ENCODE measurements at places on chromosomes 6 and 20. TPM values are rescaled to one million over a fixed set of nuclear protein-coding genes. Genes with fewer than 3 reads are reported as not detected.
A peak's percentile ranks its signal among the peaks of the same experiment; 100 is the strongest.

DNA sequence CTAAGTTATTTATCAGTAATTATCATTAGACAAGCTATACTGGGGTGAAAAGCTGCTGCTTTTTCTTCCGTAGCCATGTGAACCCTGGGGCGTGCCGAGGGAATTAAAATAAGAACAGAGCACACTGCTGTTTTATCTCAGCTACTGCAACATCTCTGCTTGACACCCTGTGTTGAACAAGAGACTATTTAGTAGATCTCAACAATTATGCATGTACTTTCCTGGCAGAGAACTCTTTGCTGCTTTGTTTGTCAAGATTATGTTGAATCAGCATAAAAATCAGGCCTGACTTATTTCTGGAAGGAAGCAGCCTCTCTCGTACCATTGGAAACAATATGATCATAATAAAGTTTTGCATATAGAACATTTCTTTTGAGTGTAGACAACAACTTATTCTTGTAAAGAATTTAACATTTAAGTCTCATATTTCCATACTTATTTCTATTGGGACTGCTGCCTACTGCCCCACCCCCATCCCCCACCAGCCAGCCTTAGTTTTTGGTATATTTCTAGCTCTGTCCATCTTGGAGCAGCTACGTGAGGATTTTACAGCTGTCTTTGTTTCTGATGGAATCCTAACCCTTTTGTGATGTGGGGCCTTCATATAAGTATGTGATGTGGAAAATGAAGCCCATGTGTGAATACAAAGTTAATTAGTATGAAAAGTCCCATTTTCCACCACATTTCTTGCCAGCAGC, 1011.4 kb downstream of the KIF16B start:
- H3K36me3 ChIP-seq: no peaks in the 10 kb centered on the region
- H3K4me1 ChIP-seq: no peaks in the 10 kb centered on the region
- no peak overlapping the region for H3K27ac ChIP-seq
- no peaks in the 10 kb centered on the region for H3K27me3 ChIP-seq

DNA sequence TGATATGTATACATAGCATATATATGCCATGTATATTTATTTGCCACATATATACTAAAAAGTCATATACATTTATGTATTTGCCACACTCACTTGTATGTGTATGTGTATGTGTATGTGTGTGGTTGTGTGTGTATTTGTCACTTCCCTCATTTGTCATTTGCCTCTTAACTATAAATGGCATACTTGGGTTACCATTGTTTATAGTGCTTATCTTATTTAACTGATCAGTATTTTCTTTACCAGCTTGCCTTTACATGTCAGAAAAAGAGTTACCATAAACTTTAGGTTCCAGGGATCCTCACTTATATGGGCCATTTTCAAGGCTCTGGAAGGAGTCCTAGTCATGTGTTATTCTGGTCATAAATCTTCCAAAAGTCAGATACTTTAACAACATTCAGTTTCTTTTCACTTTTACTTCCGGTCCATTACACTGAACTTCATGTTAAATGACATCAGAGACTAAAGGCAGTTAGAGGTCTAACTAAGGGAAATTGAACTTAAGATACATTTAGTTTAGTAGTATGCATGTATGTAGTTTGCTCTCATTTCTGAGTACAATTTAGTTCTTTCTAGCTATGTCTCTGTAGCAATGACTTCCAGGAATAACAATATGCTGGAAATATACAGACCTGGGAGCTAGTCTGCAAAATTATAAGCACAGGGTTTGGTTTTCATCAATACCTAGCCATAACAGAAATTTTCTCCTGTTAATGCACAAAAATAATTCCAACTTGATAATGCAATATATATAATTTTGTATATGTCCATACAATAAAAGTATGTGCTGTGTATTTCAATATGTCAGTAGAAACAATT, 33.7 kb upstream of the HIVEP1 start:
- H3K36me3 ChIP-seq: no peaks in the 10 kb centered on the region
- H3K4me1 ChIP-seq: no peaks in the 10 kb centered on the region
- H3K27me3 ChIP-seq: no peaks in the 10 kb centered on the region
- no peak overlapping the region for H3K4me3 ChIP-seq
- peak; percentile 16 for DNase-seq

Gene STMND1
- 0.22 TPM for polyA plus RNA-seq

Gene GDAP1L1
- polyA plus RNA-seq: not detected

- H3K27me3 ChIP-seq: no peaks in the 10 kb centered on the region
- peak; percentile 74 for DNase-seq
- H3K27ac ChIP-seq: no peak overlapping the region
- H3K4me3 ChIP-seq: no peak overlapping the region
- no peaks in the 10 kb centered on the region for H3K36me3 ChIP-seq
These were observed 34.3 kb upstream of the ZBP1 start for GRCh38 chr20:57654363-57654997.

Gene NPEPL1
- polyA plus RNA-seq: 29.7 TPM

- H3K4me3 ChIP-seq: no peak overlapping the region
- no peak overlapping the region for H3K27ac ChIP-seq
- H3K36me3 ChIP-seq: no peaks in the 10 kb centered on the region
- no peaks in the 10 kb centered on the region for H3K4me1 ChIP-seq
- DNase-seq: no peak
These were observed 8.3 kb downstream of the HSPA12B start for GRCh38 chr20:3740615-3741301.

Gene TDP2
- polyA plus RNA-seq: 76.2 TPM

GRCh38 chr6:95578106-95578410, 723 bp downstream of the MANEA start:
- H3K27ac ChIP-seq: peak overlapping the region; percentile 90
- no peaks in the 10 kb centered on the region for H3K4me1 ChIP-seq
- no peaks in the 10 kb centered on the region for H3K36me3 ChIP-seq
- peak; percentile 40 for DNase-seq
- peak overlapping the region; percentile 82 for H3K4me3 ChIP-seq
